ENCODE measurements at places on chromosomes 13 and 19.
A peak's percentile ranks its signal among the peaks of the same experiment; 100 is the strongest.

GRCh38 chr13:50594276-50595051 lies 249.0 kb downstream of the DLEU7 start:
- DNase-seq = no peak

- no peak for DNase-seq
These were observed 236.4 kb downstream of the ATP8A2 start for GRCh38 chr13:25608181-25608580.

DNA sequence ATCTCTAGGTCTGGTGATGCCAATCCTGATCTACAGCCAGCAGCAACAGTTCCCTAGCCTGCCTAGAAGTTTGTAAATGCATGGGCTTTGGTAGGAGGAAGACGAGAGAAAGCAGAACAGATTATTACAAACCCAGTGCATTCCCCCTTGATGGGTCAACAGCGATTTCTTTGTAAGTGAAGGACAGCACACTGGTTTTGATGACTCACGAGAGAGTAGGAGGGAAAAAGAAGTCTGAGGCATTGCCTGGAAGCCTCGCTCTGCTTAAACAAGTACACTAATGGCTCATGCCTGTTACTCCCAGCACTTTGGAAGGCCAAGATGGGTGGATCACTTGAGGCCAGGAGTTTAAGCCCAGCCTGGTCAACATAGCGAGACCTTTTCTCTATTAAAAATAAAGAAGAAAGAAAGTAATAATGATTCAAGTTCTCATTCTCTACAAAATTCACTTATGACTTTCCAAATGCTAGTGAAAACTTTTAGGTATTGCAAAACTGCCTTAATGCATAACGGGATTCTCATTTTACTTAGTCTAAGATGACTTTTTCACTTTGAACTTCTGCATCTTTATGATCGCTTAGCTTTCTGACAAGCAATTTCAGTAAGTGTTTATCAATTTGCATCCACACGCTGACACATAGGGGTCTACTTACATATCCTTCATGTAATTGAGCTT lies 47.7 kb upstream of the USPL1 start:
- DNase-seq = peak; percentile 94

- DNase-seq = no peak
These were observed 126.8 kb upstream of the ATXN8OS start for GRCh38 chr13:69980799-69981198.

DNA sequence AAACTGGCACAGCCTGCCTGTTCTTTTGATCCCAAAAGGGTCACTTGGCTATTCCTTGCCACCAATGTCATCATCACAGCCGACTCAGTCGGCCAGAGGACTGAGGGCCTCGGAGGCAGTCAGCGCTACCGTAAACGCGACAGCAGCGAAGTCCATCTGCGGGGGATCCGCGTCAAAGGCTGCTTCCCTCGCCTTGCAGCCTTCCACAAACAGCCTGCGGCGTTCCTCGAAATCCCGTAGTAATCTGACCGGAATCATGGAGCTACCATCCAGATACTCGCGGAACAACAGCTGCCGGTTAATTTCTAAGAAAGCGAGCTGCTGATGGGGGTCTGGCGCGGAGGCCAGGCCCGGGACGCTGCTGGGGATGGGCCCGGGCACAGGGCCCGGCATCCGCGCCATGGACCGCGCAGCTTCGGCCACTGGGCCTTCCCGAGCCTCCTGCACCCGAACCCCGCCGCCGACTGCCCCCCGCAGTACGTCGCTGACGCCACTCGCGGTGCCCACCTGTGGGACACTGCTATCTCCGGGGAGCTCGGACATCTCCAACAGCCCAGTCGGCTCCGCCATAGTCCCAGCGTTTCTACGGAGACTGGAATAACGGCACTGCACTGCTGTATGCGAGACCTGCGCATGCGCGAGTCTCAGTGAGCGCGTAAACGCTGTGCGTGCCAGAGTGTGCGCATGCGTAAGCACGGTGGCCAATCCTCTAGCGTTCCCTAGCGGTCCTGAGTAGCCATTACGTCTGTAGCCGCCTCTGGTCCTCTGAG lies at the start of gene EID2B:
EID2B (minus strand) TSS at position 620 of the 770 bp plus-strand sequence; CDS start at position 570, 50 bp downstream.
- DNase-seq = peak; percentile 75

DNA sequence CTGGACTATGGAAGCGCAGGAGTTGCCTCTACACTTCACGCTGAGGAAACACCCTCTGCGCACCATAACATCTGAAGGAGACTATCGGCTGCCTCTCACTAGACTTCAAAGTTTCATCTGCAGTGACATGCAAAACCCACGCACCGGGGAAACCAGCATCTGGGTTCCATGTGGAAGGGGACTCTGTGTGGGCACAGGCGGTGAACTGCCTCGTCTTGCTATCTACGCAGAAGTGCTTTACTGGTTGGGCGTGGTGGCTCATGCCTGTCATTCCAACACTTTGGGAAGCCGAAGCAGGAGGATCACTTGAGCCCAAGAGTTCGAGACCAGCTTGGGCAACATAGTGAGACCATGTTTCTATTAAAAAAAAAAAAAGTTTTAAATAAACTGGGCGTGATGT lies 116.4 kb downstream of the STK24 start:
- no peak for DNase-seq

GRCh38 chr19:29672319-29672932 lies 7.2 kb downstream of the PLEKHF1 start:
- no peak for DNase-seq

DNA sequence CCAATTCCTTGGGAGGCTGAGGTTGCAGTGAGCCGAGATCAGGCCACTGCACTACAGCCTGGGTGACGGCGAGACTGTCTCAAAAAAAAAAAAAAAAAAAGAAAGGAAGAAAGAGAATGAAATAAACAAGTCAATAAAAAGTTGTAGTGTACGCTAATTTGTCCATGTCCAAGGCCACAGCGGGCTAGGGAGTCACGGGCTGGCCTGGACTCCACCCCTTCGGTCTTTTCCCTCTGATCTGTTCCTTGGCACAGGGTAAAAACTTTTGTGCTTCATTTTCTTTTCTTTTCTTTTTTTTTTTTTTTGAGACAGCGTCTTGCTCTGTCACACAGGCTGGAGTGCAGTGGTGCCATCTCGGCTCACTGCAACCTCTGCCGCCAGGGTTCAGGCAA lies 19.4 kb upstream of the MKNK2 start:
- no peak for DNase-seq

GRCh38 chr19:1214862-1215731 lies 9.5 kb downstream of the STK11 start:
- DNase-seq = no peak

DNA sequence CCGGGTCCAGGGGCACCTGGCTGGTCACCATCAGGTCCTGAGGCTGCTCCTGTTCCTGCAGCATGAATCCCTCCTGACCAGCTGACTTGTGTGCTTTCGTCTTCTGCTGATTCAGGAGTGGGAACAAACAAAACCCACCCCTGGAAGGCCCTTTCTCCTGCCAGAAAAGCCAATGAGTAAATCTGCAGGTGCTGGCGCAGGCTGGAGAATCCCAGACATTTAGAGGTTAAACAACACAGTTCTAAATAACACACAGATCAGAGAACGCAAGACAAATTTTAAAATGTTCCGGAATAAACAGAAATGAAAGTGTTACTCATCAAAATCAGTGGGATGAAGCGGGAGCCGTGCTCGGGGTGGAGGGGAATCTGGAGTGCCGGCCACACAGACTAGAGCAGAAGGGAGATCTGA lies 60.6 kb upstream of the C13orf46 start:
- DNase-seq = no peak

DNA sequence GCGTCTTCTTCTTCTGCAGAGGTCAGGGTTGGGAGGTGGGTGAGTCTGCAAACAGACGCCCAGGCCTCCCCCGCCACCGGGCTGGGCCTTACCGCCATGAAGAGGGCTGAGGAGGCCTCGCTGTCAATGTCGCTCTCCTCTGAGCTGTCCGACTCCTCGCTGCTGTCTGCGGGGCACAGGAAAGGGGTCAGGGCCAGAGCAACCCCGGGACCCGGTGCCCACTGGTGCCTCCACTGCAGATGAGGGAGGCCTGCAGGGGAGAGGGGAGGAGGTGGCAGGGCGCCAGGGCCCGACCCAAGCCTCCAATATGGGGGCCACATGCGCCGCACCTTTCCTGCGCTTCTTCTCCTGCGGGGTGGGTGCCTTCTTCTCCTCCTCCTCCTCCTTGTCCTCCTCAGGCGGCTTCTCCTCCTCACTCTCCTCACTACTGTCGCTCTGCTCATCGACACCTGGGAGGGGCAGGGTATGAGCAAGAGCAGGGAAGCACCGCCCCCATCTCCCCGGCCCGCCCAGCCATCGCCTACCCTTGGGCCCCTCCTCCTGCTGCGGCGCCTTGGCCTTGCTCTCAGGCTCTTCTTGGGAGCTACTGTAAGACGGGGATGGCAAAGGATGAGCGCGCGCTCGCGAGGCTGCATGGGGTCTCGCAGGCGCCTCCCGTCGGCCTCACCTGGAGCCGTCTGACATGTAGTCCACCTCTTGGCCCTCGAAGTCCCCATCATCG lies 5.5 kb upstream of the PSPN start:
- DNase-seq = no peak

- no peak for DNase-seq
These were observed 610.1 kb upstream of the SLC10A2 start for GRCh38 chr13:103676329-103676728.

GRCh38 chr13:33290421-33290965 lies 4.9 kb upstream of the STARD13 start:
- no peak for DNase-seq

GRCh38 chr13:29050719-29051118 lies 230.6 kb downstream of the MTUS2 start:
- no peak for DNase-seq

GRCh38 chr19:12952488-12953137 lies 4.4 kb downstream of the GADD45GIP1 start:
- peak; percentile 73 for DNase-seq

DNA sequence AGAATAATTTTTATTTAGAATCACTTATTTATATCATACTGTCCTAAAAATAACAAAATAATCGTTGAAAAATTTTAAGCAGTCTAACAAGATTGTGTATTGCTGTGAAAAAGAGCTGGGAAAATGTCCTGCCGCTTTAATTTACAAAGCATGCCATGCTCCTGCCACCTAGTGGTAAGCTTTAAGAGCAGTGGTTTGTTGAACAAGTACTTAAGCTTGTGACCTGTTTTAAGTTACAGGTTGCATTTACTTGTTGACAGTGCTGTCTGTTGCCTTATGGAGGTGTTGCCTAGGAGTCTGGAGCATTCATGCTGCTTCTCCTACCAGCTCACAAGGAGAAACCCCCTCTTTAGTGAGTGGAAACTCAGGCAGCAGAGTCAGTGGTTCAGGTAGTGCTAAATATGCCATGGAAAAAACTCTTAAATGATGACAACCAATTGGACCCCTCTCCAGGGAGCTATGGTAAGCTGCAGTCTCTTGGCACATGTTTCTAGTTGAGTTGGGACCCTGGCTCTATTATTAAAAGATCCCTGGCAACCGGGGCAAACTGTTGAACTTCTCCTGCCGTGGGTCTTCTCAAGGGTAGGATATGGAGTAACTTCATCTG lies 68.4 kb downstream of the SPATA13 start:
- peak; percentile 45 for DNase-seq

DNA sequence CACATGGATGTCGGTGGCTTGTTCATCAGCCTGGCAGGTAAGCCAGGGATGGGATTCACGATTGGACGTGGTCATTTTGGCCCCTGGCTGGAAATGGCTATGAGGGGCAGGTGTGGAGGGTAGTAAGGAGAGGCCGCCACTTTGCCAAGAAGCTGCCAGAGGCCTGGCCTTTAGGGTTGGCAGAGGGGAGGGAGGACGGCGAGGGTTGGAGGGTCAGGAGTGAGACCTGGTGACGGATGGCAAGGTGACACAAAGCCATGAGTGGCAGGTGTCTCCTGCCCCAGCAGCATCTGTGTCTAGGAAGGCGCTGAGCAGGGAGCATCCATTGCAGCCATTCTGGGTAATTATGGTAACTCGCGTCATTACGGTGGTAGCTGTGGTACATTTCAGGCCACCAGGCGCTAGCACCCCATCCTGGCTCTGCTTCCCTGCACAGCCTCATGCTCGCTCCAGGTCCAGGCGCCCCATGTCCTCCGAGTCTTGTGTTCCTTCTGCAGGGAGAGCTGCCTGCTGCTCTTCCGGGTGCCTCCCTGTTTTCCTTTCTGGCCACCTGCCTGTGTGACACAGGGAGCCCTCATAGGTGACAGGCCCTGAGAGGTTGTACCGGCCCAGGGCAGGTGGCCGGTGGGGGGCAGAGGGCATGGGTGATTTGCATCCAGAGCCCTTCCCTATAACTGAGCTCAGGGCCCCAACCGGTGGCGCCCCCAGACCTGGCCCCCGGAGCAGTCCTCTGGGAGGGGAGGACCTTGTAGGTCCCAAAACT lies 4.2 kb downstream of the SSBP4 start:
- DNase-seq = no peak

DNA sequence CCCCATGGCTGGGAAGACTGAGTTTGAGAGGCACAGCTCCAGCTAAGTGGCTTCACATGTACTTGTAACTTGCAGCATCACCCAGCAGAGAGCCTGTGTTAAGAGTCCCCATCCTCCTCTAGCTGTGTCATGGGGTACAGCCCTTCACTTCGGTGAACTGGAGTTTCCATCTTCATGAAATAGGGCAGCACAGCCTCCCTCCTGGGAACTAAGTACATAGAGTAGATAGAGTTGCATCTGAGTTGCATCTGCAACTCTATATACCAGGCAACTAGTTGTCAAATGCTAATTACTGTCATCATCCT lies 1.2 kb downstream of the PRDX2 start:
- DNase-seq = no peak

DNA sequence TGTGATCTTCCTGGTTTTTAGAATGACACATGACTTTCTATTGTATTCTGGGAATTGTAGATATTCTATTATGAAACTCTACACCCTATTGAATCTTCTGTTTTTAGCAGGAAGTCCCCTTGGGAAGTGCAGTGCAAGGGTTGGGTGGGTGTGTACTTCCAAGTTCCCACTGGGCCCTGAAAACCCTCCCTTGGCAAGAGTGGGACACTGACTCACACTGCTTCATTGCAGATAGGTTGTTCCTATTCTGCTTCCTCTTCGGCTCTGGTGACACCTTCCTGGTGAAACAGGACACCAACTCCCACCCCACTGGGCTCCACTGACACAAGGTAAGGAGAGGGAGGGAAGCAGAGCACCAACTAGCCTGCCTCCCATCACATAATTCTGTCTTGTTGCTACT lies 121.8 kb downstream of the KCTD12 start:
- DNase-seq = peak; percentile 60

DNA sequence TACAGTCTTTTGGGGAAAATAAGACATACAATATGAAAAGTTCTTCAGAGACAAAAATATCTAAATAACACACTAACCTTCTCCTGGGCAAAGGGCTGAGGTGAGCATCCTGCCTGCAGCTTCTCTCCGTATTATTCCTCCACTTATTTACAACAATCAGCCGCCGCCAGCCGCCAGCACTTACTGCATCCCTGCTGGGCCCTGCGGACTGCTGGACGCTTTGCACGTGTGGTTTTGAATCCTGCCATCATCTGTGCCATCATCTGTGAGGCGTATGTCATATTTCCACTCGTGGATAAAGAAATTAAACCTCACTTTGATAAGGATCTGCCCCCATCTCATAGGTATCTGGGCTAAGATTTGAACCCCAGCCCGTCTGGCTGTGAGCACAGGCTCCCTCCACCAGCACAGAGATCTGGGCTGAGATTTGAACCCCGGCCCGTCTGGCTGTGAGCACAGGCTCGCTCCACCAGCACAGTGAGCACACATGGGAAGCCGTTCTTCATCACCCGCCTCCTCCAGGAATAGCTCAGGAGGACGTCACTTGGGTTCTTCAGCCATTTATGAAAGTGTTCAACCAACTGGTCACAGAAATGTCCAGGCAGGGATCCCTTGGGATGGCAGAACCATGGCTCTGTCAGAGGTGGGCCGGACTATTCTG lies 35.2 kb upstream of the TUBGCP3 start:
- DNase-seq = no peak
